Esophagus muscularis mucosa (tissue), 4 donors: ENCODE measurements at places on chromosomes 12 and 14. TPM values are rescaled to one million over a fixed set of nuclear protein-coding genes. Genes with fewer than 3 reads are reported as not detected.
A peak's percentile ranks its signal among the peaks of the same experiment; 100 is the strongest.

Gene DIO2
- total RNA-seq = 11.6 TPM

Gene KRT73
- not detected for total RNA-seq

Gene YY1
- 83.4 TPM for total RNA-seq

Gene HOXC12
- total RNA-seq = not detected

Gene MYO1H
- not detected for total RNA-seq

GRCh38 chr12:38886064-38886463 lies 19.3 kb downstream of the CPNE8 start:
- no peak overlapping the region for H3K4me3 ChIP-seq
- no peaks in the 10 kb centered on the region for H3K36me3 ChIP-seq
- H3K27ac ChIP-seq = no peak overlapping the region
- H3K4me1 ChIP-seq = peaks cover 30% of the 10 kb centered on the region
- DNase-seq = no peak
- H3K27me3 ChIP-seq = no peaks in the 10 kb centered on the region

DNA sequence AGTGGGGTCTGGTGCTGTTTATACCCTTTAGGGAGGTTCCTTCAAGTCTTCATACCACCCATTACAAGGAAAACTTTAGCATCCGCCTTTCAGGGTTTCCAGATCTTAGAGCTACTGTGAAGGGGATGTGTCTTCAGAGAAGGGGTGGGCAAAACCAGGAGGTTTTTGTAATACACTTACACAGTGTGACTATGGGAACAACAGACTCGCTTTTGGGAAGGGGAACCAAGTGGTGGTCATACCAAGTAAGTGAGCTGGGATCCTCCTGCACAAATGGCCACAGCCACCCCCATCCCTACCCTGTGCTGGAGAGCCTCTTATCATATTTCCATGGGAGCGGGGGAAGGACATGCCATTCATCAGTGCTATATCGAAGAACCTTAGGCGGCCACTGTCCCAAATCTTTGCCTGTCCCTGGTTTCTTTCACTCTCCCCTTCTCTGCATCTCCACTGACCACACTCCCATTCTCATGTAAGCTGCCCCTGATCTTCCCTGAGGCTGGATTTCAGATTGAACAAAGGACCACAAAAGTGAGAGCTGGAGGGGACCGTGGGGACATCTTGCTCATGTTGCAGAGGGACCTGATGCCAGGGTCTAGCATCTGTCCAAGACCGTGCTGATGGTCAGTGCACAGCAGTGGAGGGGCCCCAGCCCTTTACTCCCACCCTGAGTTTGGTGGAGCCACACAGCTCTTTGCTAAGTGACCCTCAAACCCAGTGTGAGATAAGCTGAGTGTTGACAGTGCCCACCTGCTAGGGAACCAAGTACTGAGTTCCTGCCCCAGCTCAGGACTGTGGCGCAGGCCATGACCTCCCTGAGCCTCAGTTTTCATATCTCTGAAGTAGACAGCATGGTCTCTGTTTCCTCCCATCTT lies 51.4 kb downstream of the DAD1 start:
- H3K27ac ChIP-seq = peak overlapping the region; percentile 42
- H3K4me1 ChIP-seq = peaks cover 28% of the 10 kb centered on the region
- no peaks in the 10 kb centered on the region for H3K27me3 ChIP-seq
- H3K4me3 ChIP-seq = no peak overlapping the region
- H3K36me3 ChIP-seq = no peaks in the 10 kb centered on the region

DNA sequence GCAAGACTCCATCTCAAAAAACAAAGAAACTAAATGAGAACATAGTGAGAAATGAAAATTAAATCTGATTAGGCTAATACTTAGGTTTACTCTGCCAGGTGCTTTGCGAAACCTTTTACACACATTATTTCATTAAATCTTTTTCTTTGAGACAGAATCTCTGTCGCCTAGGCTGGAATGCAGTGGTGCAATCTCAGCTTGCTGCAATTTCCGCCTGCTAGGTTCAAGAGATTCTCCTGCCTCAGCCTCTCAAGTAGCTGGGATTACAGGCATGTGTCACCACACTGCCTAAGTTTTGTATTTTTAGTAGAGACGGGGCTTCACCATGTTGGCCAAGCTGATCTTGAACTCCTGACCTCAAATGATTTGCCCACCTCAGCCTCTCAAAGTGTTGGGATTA lies 21.9 kb upstream of the EEA1 start:
- H3K4me3 ChIP-seq = no peak overlapping the region
- H3K36me3 ChIP-seq = no peaks in the 10 kb centered on the region
- H3K4me1 ChIP-seq = no peaks in the 10 kb centered on the region
- H3K27ac ChIP-seq = no peak overlapping the region
- no peak for DNase-seq
- peaks cover 4% of the 10 kb centered on the region for H3K27me3 ChIP-seq

GRCh38 chr14:75630695-75631452 lies 29.8 kb downstream of the ERG28 start:
- H3K27me3 ChIP-seq = no peaks in the 10 kb centered on the region
- no peaks in the 10 kb centered on the region for H3K4me1 ChIP-seq
- DNase-seq = no peak
- H3K4me3 ChIP-seq = no peak overlapping the region

GRCh38 chr14:77923131-77923936 lies 123.4 kb downstream of the ADCK1 start:
- H3K36me3 ChIP-seq = peaks cover 13% of the 10 kb centered on the region
- DNase-seq = no peak
- no peaks in the 10 kb centered on the region for H3K27me3 ChIP-seq
- no peaks in the 10 kb centered on the region for H3K4me1 ChIP-seq
- no peak overlapping the region for H3K4me3 ChIP-seq

GRCh38 chr12:21894792-21895595 lies 46.2 kb downstream of the ABCC9 start:
- no peak for DNase-seq
- H3K4me3 ChIP-seq = no peak overlapping the region
- peaks cover 4% of the 10 kb centered on the region for H3K36me3 ChIP-seq
- peak overlapping the region; percentile 76 for H3K27ac ChIP-seq
- peaks cover 23% of the 10 kb centered on the region for H3K4me1 ChIP-seq

GRCh38 chr14:33527023-33527634 lies 423.7 kb downstream of the EGLN3 start:
- no peaks in the 10 kb centered on the region for H3K4me1 ChIP-seq
- H3K27me3 ChIP-seq = no peaks in the 10 kb centered on the region
- H3K27ac ChIP-seq = no peak overlapping the region

- no peaks in the 10 kb centered on the region for H3K36me3 ChIP-seq
- no peaks in the 10 kb centered on the region for H3K4me1 ChIP-seq
- no peak for DNase-seq
- no peak overlapping the region for H3K27ac ChIP-seq
Observed at GRCh38 chr12:92619026-92619425, 83.8 kb upstream of the PLEKHG7 start.

- peak overlapping the region; percentile 54 for H3K27ac ChIP-seq
- no peak for DNase-seq
- H3K4me1 ChIP-seq = peaks cover 14% of the 10 kb centered on the region
Observed at GRCh38 chr12:57726884-57727757, 11.4 kb downstream of the AGAP2 start.

DNA sequence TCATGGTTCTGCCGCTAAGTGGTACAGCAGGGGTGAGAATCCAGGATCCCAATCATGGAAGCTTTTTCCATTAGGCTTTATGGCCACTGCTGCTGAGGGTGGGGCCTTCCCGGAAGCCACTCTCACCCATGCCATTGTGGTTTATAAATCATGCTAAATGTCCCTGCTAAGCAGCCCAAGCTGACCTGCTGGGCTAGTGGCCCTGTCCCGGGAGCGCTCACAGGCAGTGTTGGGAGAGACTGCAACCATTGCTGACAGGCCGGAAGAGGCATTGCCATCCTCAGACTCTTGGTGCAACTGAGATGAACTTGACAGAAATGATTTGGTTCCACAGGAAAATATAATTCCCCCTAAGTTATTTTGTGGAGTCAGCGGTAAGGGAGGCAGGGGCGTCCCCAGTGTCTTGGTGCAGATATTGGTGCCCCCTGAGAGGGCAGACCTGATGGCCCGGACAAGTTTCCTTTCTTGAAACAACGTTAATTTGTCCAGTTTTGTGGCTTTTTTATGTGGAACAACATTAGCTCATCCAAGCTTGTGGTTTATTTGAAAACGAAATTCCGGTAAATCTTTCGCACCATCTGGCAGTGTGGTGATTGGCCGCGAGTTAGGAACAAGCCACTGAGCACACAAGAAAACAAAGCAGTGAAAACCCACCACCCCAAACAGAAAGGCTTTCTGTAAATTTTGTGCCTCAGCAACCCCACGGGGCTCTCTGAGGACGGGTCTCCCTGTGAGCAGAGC lies 82.3 kb downstream of the SSPN start:
- no peaks in the 10 kb centered on the region for H3K27me3 ChIP-seq
- no peak for DNase-seq
- H3K36me3 ChIP-seq = no peaks in the 10 kb centered on the region

- H3K27me3 ChIP-seq = no peaks in the 10 kb centered on the region
- H3K4me3 ChIP-seq = no peak overlapping the region
- peaks cover 39% of the 10 kb centered on the region for H3K36me3 ChIP-seq
- no peak for DNase-seq
Observed at GRCh38 chr12:96029826-96030225, 5.6 kb downstream of the LTA4H start.

DNA sequence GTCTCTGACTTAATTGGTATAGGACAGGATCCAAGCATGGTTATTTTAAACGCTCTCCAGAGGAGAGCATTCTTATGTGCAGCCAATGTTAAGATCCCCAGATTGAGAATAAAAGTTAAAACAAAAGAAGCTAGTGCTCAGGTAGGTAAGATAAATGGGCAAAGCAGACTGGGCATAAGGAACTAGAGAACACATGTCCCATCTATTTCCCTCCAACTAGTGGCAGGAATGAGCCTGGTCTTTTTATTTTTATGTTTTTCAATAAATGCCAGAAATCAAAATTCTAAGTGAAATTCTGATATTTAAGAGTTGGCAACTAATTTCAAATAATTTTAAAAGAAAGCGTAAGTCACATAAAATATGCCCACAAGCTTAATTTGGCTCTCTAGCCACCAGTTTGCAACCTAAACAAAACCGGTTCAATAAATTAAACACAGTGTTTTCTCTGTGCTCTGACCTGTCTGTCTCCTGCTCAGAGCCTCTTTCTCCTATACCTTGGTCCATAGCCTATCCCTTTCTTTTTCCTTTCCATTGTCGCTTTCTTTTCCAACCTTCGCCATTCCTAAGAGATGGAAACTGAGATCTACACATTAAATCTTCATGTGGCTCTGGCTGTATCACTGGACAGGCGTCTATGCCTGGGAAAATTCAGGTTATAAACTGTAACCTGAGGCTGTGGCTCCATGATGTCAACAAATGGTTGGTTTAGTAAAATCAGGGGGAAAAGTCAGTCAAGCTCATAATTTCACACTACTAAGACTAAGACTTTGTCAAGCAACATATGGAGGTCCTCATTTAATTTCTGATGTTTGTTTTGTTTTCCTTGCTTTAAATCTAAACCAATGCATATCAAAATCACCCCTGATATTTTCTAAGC lies 5.5 kb downstream of the SLC38A1 start:
- peak overlapping the region; percentile 40 for H3K27ac ChIP-seq
- H3K4me3 ChIP-seq = no peak overlapping the region
- H3K4me1 ChIP-seq = peaks cover 42% of the 10 kb centered on the region
- H3K27me3 ChIP-seq = no peaks in the 10 kb centered on the region

DNA sequence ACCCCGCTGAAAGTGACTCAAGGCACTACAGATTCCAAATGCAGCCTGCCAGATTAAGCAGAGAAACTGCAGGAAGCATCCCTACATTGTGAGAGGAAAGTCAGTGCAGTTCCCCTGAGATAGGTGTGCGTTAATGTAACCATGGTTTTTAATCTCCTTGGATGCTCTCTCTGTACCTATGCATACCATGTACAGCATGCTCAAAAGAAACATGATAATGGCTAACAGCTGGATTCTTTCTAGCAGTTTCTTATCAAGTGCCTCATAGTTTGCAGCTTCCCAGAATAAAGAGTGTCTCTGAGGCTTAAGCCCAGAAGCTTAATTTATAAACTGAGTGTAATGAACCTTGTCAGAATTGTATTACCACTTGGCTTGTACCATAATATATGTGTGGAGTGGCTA lies 17.1 kb upstream of the MDM1 start:
- no peak overlapping the region for H3K4me3 ChIP-seq
- peak overlapping the region; percentile 26 for H3K27ac ChIP-seq
- H3K27me3 ChIP-seq = no peaks in the 10 kb centered on the region
- H3K4me1 ChIP-seq = peaks cover 32% of the 10 kb centered on the region
- DNase-seq = peak; percentile 12

DNA sequence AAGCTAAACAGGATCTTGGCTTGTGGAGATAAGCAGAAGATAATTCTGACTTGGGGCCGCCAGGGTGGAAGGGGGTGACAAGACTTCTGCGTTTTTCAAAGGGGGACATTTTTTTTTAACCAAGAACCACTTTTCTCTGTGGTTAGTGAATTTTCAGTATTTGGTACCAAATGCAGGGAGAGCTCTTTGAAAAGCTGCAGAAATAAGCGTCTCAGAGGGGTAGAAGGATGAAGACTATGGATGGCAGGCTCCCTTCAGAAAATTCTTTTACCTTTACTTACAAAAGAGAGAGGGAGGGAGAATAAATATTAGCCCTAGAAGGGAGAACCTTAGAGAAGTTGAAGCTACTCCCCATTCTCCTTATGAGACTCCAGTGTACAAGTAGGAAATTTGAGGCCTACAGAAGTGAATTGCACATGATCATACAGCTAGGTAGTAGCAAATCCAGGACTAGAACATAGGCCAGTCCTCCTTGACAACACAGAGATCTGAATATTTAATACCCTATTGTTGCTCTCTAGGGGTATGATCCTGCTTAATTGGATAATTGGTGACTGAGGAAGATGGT lies 840 bp downstream of the MRPL52 start:
- no peaks in the 10 kb centered on the region for H3K27me3 ChIP-seq
- peak overlapping the region; percentile 80 for H3K27ac ChIP-seq
- peaks cover 11% of the 10 kb centered on the region for H3K4me1 ChIP-seq
- peak overlapping the region; percentile 83 for H3K4me3 ChIP-seq
- H3K36me3 ChIP-seq = peaks cover 11% of the 10 kb centered on the region
- no peak for DNase-seq
